ENCODE measurements at places on chromosomes 3 and 15.

GRCh38 chr3:63228677-63229076 is 49.4 kb upstream of the SYNPR start:
- DNase-seq = no peak

DNA sequence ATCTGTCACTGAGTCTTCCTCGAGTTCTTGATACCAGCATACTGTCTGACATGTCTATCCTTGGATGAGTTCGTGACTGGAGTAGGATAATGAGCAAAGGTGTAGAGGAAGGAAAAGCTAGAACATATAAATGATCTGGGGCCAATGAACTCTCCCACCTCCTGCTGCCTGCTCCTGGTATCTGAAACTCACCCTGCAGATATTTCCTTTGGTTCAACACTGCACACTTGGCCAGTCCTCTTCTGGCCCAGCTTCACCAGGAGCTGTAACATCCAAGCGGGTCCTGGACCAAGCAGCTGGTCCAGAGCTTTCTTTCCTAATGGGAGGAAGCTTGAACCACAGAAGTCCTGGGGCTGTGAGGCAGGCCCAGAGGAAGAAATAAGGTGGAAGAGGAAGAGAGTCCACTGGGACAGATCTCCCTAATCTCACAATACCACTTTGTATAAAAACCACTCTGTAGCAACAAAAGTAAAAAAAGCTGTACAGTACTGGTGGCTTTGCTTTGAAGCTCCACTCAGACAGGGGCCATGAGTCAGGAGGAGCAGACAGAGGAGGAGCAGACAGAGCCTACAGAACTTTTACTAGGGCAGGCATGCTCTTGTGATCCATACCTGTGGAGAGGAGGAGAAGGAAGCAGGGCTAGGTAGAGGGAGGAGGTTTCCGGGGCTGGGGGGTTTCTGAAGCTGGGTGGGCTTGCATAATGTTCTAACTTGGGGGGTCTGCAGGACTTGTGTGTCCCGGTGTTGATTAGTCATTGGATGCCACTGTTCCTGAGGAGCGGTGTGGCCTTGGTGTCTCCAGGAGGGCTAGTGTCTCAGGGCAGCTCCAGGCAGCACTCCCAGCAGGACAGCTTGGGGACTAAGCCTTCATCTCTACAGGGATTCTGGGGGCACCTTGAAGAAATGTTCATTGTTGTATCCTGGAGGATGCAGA is 166.9 kb downstream of the ABHD5 start:
- DNase-seq = no peak

- DNase-seq = no peak
These were observed 2.8 kb downstream of the FOXB1 start for GRCh38 chr15:60006873-60007272.

GRCh38 chr3:117097351-117097750 is 387.8 kb downstream of the TUSC7 start:
- DNase-seq = no peak

GRCh38 chr3:109224333-109224732 is 87.8 kb downstream of the C3orf85 start:
- no peak for DNase-seq

GRCh38 chr3:11272906-11273574 is 843 bp downstream of the ATG7 start:
- no peak for DNase-seq

GRCh38 chr3:86723433-86723832 is 267.5 kb downstream of the VGLL3 start:
- DNase-seq = no peak

DNA sequence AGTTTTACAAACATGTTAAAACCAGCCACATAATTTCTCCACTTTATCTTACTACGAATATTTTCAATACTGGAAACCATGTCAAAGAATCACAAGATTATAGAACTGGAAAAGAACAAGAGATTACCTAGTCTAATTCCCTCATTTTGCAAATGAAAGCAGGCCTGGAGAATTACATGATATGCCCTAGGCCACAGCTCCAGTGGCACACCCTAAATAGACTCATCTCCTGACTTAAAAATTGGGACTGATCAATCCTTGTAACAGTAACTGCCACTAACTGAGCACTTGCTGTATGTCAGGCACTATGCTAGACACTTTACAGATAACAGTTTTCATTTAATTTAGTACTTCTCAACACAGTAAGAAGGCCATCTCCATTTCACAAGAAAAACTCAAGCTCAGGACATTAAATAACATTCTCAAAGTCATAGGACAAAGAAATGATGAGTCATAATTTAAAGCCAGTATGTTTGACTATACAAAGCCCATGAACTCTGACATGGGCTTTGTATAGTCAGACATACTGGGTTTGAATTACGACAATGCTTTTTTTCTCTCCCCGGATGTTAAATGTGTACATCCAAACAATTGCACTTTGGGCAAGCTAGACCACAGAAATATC is 9.4 kb downstream of the IGSF11 start:
- DNase-seq = no peak

DNA sequence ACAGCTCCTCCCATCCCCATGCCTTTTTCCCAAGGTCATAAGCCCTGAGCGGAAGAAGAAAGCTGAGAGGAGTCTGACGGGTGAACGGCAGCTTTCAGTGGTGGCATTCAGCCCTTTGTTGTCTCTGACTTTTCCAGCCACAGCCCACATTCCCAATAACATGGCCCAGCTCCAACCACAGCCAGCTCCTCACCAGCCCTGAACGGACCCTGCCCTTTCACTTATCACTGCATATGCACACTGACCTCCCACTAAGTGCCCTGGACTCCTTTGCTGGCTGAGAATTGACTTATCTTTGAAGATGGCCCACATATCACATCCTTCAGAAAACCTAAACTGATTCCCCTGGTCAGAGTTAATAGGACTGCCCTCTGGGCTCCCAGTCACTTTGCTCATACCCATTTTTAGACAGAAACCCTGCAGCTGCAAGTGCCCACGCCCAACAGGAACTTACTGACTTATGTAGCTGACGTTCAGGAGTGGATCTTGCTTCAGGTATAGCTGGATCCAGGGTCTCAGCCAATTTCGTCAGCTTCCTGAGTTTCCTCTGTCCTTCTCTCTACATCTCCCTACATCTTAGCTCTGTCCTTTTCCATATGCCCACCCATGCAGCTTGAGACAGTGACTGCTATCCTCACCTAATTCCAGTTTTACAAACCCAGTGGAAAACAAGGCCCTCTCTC is 348.5 kb upstream of the PROK2 start:
- DNase-seq = no peak

Measured in activated effector memory CD4-positive, alpha-beta T cell treated with anti-CD3 and anti-CD28 coated beads, Interleukin-2, amount 50 U/mL, for 16 hours (primary cell).